ENCODE measurements at places on chromosomes 5 and 9. TPM values are rescaled to one million over a fixed set of nuclear protein-coding genes. Genes with fewer than 3 reads are reported as not detected.

GRCh38 chr9:127277099-127277498 is 12.5 kb downstream of the GARNL3 start:
- DNase-seq, result no peak

DNA sequence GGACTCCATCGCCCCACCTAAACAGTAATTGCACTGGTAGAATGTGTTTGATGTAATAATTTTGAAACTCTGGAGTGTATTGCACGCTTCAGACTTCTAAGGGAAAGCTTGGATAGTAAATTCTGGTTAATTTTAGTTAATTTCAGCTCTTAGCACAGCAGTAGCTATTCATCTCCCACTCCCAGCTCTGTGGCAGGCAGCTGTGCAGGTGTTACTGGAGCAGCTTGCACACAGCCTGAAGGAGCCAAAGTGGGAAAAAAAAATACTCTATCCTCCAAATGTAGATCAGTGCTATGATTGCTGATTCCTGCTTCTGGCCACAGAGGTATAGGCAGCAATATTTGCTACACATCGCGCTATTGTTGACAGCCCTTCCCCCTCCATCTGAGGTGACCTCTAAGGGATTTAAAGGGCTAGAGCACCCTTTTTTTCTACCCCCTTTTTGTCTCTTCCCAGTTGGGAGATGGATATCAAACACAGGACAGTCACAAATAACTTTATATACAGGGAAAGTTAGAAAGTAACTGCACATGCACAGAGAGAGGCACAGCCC is 97.4 kb downstream of the KCTD16 start:
- DNase-seq, result no peak

GRCh38 chr9:18721995-18722310 is 248.0 kb downstream of the ADAMTSL1 start:
- no peak for DNase-seq

DNA sequence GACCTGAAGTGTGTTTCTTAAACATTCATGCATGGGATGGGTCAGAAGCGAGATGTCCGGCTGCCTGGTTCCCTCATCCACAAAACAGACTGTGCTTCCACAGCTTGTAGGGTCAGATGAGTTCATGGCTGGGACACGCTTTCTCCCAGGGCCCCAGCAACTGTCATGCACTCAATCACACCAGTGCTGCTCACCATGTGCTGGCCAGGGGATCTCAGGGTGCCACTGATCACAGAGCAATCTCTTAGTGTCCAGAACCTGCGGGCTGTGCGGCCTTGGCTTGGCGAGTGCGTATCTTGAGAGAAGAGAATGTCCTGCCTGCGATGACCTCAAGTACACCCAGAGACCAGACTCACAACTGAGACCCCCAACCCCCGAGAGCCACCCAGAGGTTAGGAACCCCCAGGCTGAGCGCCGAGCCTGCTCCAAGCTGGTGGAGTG is 26.0 kb upstream of the FCN2 start:
- no peak for DNase-seq

The IL5 gene
- not detected for total RNA-seq

GRCh38 chr5:113188436-113188835 is 211.8 kb downstream of the DCP2 start:
- DNase-seq, result no peak

- peak; percentile 31 for DNase-seq
Observed at GRCh38 chr9:133492061-133493021, 13.4 kb upstream of the SLC2A6 start.

GRCh38 chr5:150503386-150503785 is 4.5 kb upstream of the NDST1 start:
- DNase-seq, result no peak

The KLHL3 gene
- 24.5 TPM for total RNA-seq

The SLCO4C1 gene
- total RNA-seq, result 0.17 TPM

GRCh38 chr9:89012294-89013042 is 21.2 kb downstream of the S1PR3 start:
- DNase-seq, result no peak

DNA sequence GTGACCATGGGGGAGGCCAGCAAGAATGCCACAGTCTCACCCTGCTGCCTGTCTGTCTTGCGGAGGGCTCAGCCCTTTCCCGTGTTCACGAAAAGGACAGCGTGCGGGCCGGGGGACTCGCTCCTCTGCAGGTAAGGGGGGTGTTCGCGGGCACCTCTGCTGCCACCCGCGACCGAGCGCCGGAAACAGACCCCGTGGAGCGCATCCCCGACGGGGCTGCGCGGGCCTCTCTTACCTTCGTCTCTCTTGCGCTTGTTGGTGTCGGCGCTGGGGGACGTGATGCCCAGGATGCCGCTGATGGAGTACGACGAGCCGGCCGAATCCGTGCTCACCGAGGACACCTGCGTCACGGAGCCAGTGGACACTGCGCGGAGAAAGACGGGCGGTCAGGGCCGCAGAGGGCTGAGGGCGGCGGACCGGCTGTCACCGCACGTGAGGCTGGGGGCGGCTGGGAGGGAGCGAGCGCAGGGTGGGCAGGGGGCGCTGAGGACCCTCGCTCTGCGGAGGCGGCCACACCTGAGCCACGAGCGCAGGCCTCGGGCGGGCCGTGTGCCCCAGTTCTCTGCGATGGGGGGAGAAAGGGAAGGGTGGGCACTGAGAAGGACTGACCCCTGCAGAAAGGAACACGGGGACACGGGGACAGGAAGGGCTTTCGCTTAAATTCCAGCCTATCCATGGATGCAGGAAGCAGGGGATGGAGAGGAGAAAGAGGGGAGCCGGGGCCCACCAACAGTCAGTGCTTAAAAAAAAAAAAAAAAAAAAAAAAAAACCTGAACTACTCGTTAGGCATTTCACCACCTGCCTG is 31.5 kb downstream of the PAX5 start:
- no peak for DNase-seq

The CBY3 gene
- not detected for total RNA-seq
